ENCODE measurements at places on chromosomes 2 and 18.

DNA sequence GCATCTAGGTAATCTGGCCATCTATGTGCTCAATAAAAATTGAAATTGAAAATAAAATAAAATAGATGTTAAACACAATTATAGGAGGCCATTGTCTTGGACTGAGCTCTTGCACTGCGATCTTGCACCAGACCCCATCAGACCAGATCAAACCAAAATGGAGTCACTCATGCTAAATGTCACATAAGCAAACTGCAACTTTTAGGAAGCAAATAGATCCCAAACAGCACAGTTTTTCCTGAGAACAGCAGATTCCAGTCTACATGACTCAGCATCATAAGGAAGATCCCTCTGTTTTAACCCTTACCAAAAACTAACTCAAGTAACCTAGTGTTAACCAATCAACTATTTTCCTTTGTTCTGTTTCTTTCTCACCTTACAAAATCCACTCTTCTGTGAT, 57.7 kb upstream of the LRP1B start:
- no peak for DNase-seq

DNA sequence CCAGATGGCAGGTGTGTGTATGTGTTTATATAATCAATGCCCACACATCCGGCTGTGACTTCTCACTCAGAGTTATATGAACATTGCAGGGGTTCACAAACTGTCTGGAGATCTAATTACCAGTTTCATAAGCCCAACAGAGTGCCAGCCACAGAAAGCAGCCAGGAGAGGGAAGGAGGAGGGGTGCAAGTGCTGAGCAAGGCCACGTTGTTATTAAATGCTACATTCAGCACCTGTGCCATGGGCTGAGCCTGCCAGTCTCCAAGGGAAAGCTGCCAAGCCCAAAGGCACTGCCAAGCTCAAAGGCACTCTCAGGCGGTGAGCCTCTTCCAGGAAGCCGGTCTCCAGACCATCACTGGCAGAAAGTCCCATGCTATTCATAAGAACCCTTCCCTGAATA, 17.4 kb downstream of the XDH start:
- DNase-seq: no peak

DNA sequence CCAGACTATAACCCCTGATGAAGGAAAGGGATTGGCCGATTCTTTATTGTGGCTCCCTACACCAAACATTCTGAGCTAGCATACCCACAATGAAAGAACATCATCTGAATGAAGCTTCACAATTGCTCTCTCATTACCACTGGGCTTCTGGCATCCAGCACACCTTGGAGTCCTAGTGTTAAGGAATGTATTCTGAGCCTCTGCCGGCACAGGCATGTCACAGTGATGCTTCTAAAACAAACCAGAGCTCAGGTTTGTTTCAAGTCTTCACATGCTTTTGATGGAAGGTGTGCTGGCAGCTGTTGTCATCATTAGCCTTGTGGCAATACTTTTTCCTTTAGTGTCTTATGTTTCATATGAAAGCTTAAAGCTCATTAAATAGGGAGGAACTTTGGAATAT, 76.3 kb upstream of the RBBP8 start:
- DNase-seq: no peak

DNA sequence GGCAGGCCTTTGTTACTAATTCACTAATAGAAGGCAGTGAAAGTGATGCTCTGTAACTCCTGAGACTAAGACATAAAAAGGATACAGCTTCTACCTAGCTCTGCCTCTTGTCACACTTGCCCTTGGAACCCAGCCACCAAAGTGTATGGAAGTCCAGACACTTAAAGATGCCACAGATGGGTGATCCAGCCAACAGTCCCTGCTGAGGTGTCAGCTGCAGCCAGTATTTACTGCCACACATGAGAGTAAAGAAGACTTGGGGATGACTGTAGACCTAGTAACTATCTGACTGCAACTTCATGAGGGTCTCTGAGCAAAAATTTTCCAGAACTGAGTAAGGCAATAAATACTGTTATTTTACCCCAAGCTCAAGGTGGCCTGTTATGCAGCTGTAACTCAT, 8.8 kb downstream of the IMMT start:
- no peak for DNase-seq

Measured in hematopoietic multipotent progenitor cell treated with erythropoietin and hydrocortisone succinate and interleukin-3 and kit ligand, for 6 days (in vitro differentiated cells).